ENCODE measurements at places on chromosomes 16 and 17.

DNA sequence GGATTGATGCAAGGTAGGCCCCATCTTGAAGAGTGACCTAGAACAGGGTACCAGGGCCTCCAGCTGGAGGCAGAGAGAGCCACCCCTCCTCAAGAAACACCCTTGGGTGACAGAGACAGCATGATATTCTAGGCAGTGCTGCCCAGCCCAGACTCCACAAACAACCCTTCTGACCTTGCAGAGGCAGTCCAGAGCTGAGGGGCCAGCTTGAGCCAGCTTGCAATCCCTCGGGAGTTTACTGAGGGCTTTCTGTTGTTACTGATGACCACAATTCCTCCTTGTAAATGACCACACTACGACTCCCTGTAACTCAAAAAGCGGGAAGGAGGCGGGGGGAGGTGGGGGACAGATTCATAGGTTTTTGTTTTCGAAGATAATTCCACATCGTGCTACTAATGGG is 18.6 kb upstream of the MNT start:
- no peak for DNase-seq

DNA sequence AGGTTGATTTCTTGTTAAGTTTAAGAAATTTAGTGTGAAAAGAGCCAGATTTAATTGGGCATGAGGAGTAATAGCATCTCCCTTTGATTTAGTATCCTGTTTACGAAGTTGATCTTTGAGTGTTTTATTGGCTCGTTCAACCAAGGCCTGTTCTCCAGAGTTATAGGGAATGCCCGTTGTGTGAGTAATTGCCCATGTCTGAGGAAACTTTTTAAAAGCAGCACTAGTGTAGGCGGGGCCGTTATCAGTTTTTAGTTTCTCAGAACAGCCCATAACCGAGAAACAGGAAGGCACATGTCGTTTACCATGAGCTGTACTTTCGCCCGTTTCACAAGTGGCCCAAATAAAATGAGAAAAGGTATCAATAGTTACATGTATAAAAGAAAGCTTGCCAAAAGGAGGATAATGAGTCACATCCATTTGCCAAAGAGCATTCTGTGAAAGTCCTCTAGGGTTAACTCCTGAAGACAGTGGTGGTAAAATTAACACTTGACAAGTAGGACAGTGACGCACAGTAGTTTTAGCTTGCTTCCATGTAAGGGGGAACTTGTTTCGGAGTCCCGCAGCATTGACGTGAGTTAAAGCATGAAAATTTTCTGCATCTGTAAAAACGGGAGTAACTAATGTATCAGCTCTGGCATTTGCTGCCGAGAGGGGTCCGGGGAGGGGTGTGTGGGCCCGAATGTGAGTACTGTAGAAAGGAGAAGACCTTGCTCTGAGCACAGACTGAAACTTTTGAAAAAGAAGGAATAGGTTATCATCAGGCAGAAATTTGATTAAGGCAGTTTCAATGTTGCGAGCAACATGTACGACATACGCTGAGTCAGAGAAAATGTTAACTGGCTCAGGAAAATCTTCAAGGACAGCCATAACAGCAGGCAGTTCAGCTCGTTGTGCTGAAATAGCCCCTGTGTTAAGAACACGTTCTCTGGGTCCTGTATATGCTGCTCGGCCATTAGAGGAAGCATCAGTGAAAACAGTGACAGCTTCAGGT is 18.5 kb upstream of the KCTD5 start:
- no peak for DNase-seq

DNA sequence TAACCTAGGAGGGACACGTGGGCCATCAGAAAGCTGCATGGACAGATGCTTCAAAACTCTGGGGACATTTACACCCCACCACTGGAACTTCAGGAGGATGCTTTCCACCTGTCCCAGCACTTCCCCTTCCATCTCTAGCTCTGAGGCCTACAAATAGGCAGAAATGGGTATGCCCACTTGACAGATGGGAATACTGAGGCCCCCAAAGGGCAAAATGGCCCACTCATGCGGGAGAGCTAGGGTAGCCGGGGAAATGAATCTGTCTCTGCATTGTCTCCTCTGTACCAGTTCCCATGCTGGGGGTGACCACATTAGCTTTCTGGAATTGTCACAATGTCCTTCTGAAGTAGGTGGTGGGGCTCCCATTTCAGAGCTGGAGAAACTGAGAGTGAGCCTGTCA is 592.1 kb upstream of the CDH5 start:
- no peak for DNase-seq

- DNase-seq: no peak
Observed at GRCh38 chr16:83887080-83887479, 11.8 kb upstream of the MLYCD start.

GRCh38 chr17:28384281-28385036 is 13.0 kb downstream of the SARM1 start:
- DNase-seq: no peak

GRCh38 chr17:48310748-48311213 is 119.2 kb downstream of the SKAP1 start:
- DNase-seq: no peak

DNA sequence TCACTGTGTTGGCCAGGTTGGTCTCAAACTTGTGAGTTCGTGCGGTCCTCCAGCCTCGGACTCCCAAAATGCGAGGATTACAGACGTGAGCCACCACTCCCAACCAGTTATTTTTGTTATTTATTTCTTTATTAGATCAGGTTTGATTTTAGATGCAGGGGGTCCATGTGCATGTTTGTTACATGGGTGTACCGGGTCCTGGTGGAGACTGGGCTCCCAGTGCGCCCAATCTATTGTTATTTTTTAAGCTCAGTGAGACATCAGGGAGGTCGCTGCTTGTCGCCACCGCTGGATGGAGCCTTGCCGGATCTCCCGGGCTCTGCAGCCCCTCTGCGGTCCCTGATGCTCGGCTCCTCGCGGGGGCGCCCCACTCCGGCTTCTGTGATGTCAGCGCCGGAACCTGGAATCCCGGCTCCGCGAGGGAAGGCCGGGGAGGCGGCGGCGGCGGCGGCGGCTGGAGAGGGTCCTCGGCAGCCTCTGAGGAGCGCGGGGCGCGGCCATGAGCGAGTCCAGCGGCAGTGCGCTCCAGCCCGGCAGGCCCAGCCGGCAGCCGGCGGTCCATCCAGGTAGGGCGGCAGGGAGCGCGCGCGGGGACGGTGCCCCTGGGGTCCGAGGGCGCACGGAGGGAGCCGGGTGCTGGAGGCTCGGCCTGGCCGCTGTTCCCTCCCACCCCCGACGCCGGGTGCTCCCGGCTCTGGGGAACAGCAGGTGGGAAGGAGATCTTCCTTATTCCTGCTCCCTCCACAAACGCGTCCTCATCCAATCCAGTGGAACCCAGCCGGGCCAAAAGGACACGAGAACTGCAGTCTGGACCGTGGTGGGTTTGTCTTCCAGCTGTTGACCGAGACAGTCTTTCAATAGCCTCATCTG is at the start of gene TMC7:
Gene TMC7, plus strand, starts transcription at position 370 of the 870 bp plus-strand sequence. Its CDS starts 130 bp downstream, at position 500.
- DNase-seq: no peak

- no peak for DNase-seq
Observed at GRCh38 chr16:4733747-4734062, 366 bp downstream of the ANKS3 start.

GRCh38 chr17:64506201-64506575 is at the start of gene DDX5:
DDX5 (minus strand) TSS chr17:64506289; CDS start chr17:64506119, 170 bp downstream.
- peak; percentile 97 for DNase-seq

DNA sequence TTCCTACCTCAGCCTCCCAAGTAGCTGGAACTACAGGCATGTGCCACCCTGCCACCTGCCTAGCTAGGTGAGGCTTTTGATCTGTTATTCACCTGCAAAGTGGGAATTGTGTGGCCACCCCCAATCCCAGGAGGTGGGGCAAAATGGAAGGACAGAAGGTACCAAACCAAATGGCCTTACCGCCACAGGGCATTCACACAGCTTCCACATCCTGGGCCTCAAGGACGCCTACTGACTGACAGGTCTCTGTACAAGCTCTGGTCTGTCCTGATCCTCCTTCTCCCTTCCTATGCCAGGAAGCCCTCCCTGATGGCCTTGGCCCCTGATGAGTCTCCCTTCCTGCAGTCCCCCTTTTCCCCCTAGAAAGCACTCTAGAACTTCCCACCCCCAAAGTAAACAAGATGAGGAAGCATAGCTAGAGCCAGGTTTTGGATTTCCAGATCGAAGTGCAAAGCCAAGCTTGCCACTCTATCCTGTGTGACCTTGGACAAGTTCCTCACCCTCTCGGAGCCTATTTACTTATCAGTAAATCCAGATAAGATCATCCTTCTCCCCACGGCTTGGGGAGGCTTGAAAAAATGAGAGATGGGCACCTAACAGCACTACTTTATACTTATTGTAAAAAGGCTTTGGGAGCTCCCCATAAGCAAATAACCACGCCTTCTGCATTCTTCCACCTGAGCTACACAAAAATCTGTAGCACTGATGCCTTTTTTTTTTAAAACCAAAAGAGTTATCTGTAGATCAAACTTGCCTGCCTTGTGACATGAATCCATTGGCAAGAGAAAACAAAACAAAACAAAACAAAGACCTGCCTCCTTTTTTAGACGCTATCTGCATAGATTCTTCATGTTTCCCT is 4.5 kb downstream of the PLLP start:
- DNase-seq: no peak

DNA sequence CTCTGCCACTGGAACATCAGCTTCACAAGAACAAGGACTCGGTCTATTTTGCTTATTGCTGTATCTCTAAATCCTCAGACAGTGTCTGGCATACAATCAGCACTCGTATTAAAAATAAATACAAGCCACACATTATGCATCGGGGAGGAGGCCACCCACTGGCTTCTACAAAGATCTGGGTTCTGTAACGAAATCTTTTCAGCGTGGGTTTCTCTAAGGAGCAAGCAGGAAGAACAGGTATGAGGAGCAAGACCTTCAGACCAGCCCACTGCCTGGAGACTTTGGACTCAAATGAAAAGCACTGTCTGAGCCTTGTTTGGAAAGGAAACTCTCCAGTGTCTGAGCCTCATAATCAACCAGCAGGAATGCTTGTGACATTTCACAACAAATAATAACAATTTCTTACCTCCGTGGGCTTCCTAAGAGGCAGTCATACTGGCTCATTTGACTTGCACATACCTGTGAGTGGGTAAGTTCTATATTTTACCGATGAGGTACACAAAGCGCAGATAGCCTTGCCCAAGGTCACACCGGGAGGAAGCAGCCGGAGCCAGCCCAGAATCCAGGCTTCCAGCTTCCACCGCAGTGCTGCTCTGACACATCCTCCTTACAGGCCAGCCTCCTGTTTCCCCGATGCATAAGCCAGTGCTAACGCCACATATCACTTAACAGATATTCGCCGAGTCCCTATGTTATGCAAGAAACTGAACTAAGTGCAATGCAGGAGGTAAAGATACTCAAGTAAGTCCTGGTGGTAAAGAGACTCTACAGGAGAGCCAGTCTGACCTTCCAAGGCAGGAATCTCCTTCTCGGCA is 118.6 kb upstream of the TNRC6C start:
- DNase-seq: no peak

- no peak for DNase-seq
Observed at GRCh38 chr16:1192384-1193073, 32.5 kb downstream of the TPSG1 start.
